ENCODE measurements at places on chromosomes 7 and 10.

- peak; percentile 22 for DNase-seq
Measured at GRCh38 chr10:49164559-49165188, 23.5 kb downstream of the TMEM273 start.

- no peak for DNase-seq
Measured at GRCh38 chr7:128737867-128738385, 1.2 kb upstream of the CALU start.

DNA sequence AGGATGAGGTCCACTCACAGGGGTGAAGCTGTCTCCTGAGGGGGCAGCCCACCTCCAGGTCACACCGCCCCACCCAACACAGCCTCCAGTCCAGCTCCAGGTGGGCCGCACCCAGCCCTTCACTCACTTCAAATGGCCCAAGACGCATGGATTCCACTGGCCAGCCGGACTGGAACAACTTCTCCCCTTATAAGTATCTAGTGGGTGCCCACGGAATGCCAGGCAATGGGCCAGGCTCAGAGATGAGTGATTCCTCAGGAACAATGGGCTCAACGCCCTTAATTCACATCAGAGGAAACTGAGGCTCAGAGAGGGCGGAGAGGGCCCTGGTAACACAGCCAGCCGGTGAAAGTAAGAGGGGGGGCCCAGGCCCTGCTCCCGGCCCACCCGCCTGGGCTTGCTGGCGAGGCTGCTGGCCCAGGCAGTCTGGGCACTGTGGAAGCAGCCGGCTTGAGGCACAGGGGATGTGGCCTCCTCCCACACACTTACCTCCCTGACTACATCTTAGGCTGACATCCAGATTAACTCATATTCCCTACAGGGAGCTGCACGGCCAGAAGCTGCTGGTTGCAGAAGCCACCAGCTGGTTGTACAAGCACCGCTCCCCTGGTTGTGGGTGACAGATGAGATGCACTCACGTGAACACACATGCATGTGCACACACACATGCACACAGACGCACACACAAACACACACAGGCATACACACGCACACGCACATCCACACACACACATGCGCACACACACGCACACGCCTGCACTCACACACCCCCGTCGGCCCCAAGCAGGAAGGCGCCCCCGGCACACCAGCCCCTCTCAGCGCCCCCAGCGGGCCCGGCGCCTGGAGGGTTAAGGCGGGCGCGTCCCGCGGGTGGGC, 1.0 kb upstream of the FAM20C start:
- no peak for DNase-seq

GRCh38 chr10:96758423-96758822, 38.1 kb upstream of the PIK3AP1 start:
- DNase-seq: no peak

DNA sequence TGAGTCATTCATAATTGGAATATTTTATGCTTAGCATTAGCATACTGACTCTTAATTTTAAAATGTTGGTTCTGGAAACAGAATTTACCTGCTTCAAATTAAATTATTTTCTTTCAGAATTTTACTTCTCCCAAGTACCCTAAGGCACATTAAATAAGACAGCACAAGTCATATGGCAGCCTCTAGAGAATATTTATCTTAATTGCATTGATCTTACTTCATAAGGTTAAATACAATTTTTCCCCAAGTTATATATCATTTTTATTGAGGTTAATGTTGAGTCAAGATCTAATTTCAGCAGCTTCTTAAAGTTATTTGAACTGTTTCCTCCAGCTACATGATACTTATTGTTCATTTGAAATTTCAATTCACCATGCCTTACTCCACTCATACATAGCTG, 123.1 kb upstream of the IMMP2L start:
- DNase-seq: no peak

DNA sequence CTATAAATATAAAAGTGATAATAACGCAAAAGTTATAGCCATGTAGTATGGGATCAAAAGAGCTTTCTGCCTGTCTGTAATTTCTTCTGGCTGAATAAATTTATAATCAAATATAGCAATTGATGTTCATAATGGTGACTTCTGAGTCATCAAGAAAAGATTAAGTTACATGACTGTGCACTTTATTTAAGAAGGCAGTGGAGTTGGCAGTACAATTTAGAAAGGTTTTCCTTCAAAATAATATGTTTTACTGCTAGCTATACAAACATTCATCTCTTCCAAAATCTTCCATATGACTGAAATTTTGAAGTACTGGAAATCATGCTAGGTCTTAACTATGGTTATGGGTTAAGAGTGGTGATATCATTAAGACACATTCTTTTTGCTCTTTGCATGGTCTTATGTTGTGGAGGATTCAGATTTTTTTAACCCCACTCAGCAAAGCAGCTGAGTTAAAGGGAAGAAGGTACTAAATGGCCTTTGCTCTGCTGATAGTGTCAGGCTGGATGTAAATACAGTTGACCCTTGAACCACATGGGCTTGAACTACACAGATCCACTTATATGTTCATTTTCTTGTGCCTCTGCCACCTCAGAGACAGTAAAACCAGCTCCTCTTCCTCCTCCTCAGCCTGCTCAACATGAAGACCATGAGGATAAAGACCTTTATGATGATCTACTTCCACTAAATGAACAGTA, 323.6 kb downstream of the BBS9 start:
- no peak for DNase-seq

- no peak for DNase-seq
Measured at GRCh38 chr10:80412486-80412885, 4.1 kb downstream of the PRXL2A start.

DNA sequence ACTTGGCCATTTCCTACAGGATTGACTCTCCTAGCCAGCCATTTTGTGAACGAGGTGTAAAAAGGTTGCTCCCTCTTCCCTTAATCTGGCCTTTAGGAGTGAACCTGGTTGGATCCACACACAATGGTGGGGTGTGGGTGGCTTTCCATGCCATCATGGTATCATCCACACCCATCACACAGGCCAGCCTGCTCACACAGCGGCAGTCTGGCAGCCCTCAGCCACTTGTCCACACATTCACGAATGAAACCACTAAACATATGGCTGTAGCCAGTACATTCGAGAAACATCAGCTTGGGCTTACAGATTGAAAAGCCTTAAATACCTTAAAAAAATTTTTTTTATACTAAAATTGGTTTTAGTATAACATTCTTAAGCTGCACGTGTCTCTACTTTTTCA, 31.9 kb downstream of the NEUROD6 start:
- no peak for DNase-seq

DNA sequence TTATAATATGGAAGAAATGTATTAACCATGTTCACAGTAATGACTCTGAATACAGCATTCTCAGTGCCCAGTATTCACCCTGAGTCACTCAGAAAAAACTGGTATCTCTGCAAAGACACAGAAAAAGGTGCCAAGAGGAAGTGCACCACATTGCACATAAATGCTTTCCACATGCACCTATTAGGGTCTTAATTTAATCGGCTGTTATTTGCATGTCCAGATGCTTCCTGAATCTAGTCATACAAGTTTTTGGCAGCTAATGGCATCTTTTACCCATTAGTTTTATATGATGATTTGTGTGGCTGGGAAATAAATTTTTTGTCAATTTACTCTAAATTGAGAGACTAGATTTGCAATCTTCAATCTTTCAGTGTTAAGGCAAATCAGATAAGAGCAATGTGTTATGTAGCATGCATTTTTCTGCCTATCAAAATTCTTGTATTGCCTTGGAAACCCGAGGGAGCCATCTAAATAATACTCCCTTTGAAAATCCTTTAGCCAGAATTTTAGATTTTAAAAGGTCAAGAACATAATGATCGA, 58.2 kb downstream of the ZNF680 start:
- DNase-seq: no peak

GRCh38 chr10:22752272-22752889, 38.0 kb upstream of the PIP4K2A start:
- no peak for DNase-seq

DNA sequence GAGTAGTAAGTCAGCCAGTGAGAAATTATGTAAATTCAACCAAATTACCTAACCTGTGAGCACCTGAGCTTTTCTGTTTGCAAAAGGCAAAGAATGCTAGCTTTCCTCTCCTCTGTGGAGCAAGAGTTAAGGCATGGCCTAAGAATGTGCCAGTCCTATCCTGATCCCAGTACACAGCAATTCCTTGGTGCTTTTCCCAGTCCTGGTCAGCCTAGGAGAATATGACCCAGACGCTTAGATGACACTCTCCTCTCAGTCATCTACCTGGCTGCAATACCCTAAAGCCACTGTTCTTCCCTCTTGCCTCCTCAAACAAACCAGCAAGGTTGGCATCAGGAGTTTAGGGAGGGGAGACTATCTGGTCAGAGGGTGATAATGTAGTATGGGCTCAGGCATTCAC, 4.1 kb downstream of the PDLIM1 start:
- no peak for DNase-seq

DNA sequence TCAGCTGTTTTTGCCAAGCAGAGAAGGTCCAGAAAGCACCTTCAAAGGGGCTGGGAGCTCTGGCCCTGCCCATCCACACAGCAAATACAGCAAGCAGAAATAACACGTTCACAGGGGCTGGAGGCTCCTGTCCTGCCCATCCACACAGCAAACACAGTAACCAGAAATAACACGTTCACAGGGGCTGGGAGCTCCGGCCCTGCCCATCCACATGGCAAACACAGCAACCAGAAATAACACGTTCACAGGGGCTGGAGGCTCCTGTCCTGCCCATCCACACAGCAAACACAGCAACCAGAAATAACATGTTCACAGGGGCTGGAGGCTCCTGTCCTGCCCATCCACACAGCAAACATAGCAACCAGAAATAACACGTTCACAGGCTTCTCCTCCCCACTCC, 558.1 kb downstream of the PTPRN2 start:
- DNase-seq: no peak

DNA sequence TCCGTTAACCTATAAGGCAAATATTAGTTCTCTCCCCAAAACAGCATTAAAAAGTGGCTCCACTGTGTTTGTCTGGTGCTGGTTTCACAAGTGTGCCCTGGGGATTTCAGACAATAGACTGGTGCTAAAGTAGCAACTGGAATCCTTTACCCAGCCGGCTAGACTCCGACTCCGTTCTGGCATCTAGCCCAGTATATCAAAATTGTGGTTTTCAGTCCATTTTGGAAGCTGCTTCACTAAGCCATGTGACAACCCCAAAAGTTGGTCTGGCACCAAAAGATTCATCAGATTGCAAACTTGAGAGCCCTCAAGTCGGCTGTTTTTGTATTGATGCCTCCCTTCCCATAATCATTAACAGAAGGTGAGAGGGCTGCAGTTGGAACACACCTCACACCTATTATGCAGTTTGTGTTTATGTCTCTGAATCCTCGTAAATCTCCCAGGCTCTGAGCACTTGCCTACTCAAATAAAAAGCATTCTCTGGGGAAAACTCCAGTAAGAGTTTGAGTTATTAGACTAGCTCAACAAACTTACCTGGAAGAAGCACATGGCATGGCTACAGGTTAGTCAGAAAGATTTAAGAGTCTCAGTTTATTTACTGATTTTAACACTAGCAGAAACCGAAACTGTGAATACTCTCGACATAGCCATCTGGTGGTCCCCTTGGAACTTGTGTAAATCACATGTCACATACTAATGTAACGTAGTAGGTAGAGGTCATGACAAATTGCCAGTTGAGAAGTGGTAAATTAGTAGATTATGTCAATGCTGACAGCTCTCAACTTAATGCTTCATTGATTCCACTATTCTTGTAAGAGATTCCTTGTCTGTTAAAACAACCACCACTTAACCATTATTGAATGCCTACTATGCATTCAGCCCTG, 14.8 kb upstream of the WNT16 start:
- DNase-seq: no peak

DNA sequence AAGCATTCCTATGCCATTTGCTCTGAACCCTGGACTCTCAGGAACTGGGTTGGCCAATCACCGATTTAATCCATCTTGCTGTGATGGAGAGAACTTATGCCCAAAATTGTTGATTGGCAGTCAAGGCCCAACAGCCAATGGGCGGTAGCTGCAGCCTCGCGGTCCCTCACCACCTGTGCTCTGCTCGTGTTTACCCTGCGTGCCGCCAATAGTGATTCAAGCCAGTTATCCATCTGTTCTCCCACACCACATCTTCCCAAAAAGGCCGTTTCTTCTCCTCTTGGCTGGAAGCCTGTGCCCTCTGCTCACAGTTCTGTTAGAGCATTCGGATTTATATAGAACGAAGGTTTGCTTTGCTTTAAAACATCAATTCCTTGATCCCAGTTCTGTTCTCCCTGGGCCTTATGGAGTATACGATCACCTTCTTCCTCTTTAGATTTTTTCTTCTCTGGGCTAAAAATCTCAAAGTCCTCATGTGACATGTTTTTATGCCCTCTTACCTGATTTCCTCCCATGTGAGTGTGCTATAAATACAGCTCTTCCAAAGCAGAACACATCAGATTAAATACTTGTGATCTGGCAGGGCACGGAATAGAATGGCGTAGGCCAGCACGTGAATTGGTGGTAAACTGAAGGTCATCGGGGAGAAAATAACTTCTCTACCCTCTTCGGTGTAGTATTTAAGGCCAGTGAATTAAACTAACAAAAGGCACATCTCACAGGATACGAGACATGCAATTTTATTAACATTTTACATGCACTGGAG, 212.8 kb downstream of the NSUN6 start:
- DNase-seq: no peak

GRCh38 chr10:3010334-3010733, 57.0 kb upstream of the PFKP start:
- no peak for DNase-seq

GRCh38 chr7:53095731-53096501, 60.5 kb downstream of the POM121L12 start:
- no peak for DNase-seq

DNA sequence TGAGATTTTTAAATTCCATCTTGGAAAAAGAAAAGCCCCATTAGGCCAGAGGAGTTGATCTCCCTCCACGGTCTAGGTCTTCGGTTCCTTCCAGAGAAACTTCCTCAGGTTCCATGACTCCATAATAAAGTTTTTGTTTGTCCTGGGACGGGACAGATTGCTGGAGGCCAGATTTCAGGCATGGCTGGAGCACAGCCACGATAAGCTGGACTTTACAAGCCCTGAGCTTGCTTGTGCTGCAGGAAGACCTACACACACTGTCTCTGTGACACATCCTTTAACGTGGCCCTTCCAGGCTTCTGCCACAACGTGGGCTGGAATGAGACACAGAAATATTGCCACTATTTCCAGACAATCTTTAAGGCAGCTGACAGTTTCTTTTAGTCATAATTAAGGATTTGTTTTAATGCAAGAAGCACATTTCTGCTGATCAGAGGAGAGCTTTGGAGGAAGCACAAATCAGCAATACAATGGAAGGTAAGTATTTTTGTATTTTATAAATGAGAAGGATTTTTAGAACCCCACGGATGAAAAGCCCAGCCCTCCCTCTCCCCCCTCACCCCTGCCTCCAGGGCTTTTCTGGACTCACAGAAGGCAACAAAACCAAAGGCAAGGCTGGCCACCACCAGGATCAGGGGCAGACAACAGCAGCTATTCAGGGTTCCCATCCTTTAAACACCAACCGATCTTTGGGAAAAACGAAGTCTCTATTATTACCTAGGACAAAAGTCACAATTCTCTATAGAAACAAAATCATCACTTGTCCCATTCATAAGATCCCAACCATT, 6.5 kb downstream of the CTBP2 start:
- DNase-seq: no peak

- DNase-seq: no peak
Measured at GRCh38 chr7:7257899-7258692, 75.8 kb downstream of the C1GALT1 start.

GRCh38 chr10:11610826-11611247, 613 bp downstream of the USP6NL start:
- DNase-seq: peak; percentile 21
